CD8-positive, alpha-beta memory T cell (primary cell): ENCODE measurements at places on chromosomes 6 and 20. TPM values are rescaled to one million over a fixed set of nuclear protein-coding genes. Genes with fewer than 3 reads are reported as not detected.
A peak's percentile ranks its signal among the peaks of the same experiment; 100 is the strongest.

DNA sequence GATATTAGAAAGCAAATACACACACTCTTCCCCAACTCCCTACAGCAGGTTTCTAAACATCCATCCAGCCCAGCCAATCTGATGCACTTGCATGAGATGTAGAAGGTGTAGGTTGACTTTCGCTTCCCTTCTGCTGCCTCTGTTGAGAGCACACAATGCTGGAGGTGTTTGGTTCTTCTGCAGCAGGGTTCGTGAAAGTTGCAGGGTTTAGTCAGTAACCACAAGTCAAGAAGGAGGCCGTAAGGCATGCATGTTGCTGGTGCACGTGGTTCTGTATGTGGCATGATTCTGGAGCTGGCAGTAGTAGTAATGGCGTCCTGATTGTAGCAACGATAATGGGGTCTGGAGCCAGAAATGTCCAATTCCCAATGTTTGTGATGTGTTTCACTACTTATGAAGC is 53.0 kb downstream of the DEK start:
- no peak for DNase-seq

Gene FAM83D
- 2.3 TPM for polyA plus RNA-seq

Gene PRKN
- 1.0 TPM for polyA plus RNA-seq

DNA sequence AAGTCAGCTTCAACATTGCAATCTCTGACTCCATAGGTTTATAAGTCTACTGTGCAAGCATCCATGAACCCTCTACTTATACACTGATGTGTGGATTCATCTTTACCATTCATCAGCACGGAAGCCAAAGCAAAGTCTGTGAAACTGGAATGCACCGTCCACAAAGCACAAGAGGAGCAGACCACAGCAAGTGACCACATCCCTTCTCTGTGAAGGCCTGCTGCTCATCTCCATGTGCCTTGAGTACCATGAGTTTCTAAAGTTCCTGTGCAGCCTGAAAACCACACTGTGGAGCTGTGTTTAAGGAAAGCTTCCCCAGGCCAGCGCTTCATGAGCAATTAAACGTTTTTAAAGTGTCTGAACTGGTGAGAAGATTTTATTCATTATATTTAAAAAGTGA is 20.0 kb downstream of the GABRR1 start:
- DNase-seq = no peak

DNA sequence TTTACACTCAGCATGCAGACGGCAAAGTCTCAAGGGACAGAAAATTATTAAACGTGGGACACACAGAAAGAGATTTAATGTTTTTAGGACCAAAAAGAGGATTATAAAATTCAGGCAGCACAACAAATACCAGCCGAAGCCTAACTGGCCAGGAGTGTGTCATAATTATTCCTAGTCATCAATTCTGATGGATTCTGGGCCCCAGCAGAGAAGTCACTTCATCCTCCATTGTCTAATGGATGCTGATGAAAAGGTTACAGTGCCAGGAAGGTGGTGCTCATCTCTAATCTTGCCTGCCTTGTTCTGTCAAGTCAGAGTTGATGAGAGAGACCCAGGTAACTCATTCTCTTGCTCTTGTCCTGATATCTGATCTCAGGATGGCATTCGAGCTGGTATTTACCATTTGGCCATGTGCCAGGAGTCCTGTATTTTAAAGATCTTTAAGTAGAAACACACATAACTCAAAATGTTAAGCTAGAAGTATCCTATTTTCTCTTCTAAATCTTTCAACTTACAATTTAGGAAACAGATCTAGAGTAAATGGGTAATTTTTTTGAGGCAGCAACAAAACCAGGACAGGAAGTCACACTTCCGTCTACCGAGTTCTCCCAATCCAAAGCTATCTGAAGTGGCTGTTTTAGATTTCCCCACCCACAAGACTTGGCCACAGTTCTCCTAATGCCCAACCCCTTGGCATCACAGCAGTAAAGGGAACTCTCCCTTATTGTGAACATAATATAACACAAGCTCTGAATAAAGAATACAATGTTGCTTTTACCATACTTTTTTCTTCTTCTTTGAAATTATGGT is 50.0 kb downstream of the ADAT2 start:
- peak; percentile 2 for DNase-seq

GRCh38 chr6:91358986-91359385 is 772.1 kb upstream of the MAP3K7 start:
- DNase-seq = no peak

Gene ARHGAP18
- polyA plus RNA-seq = 5.8 TPM

GRCh38 chr6:71886184-71887005 is at the start of gene RIMS1:
Gene RIMS1, plus strand, starts transcription at chr6:71886550. Its CDS starts 474 bp downstream, at chr6:71887024.
- DNase-seq = no peak
